Stimulated activated CD4-positive, alpha-beta T cell treated with anti-CD3 and anti-CD28 coated beads, Interleukin-4, amount 100 ng/mL, for 48 hours (primary cell): ENCODE measurements at places on chromosomes 4 and X.

GRCh38 chr4:71287305-71287704 lies 51.5 kb upstream of the SLC4A4 start:
- no peak for DNase-seq

DNA sequence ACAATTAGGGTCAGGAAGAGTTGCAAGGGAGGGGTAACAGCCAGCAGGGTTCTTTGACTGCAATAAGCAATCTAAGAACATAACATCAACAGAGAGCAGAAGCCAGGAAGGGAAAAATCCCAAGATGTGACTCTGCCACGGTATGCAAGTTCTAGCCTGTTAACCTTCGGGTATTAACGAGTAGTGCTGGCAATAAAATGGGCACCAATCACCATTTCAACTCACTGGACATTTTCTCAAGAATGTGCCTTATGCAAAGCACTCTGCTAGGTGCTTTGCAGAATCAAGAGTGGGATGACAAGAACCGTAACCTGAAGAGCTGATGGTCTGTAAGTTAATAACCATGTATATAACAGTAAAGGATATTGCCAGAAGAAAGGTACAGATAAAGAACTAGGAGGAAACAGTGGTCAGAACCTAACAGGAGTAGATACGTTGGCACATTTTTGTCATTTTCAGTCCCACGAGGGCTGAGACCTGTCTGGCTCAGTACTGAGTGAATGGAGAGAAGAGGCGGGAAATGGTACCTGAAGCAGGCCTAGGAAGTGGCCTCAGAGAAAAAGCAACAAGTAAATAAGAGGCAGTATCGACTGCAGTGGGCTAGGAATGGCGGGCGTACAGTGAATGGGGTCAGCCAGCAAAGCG lies 2.7 kb downstream of the ELOVL6 start:
- peak; percentile 2 for DNase-seq

GRCh38 chr4:74317616-74318246 lies 9.5 kb downstream of the EPGN start:
- DNase-seq = no peak

- DNase-seq = no peak
Measured at GRCh38 chr4:150038335-150039076, 39.7 kb upstream of the DCLK2 start.

GRCh38 chr4:184641451-184641850 lies 7.8 kb downstream of the CASP3 start:
- DNase-seq = no peak

DNA sequence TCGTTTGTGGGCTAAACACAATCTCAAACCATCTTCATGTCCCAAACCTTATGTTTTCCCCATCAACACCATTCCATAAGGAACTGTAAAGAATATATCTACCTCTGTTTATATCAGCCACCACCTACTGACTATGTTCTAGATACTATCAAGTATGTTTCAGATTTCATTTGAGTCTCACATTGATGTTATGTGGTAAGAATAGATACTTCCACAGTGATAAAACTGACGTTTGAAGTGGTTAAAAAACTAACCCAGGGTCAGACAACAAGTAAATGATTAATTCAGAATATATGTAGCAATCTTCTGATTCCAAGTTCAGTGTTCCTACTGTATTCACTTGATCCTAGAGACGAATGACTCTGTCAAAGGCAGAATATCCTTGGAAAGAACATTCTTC lies 156.8 kb upstream of the RASGEF1B start:
- DNase-seq = no peak

DNA sequence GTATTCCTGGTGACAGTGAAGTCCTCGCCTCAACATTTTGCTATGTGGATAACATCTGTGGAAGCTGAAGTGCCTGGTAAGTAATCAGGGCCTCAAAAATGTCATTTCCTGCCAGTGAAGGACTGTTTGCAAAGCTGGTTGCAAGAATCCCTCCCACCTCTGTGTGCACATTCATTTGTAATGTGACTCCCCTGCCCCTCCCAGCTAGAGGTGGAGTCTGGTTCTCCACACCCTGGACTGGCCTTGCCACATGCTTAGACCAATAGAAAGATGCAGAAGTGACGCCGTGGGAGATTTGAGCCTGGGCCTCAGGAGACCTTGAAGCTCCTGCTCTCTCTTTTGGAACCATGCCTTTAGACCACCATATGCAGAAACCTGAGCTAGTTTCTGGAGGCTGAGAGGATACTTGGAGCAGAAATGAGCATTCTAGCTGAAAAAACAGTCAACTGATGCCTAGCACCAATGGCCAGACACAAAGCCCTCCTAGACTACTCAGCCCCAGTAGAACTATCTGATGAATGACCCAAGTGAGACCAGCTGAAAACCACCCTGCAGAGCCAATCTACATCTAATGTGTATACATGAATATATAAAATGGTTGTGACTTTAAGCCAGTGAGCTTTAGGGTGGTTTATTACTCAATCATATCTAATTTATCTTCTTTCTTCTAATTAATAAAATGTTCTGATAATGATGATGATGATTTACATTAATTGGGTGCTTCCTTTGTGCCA lies 47.8 kb upstream of the CRMP1 start:
- DNase-seq = no peak

DNA sequence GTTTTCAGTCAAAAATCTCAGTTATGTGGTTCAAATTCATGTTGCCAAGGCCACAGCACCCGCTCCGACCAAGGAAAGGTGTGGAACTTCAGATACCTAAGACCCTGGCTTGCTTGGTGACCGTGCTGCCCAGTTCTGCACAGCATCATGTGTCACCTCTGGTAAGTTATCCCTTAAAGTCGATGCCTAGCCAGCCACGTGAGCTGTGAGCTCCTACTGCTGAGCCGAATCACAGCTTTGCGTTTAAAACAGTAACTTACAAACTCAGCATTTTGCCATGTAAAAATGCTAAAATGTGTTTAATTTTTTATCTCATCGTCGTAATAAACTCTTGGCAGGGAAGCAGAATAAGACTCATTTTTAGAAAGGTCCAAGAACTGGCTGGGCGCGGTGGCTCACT lies 5.3 kb downstream of the TMEM271 start:
- DNase-seq = no peak

- DNase-seq = no peak
Measured at GRCh38 chr4:106595906-106596305, 227.3 kb upstream of the GIMD1 start.

- DNase-seq = no peak
Measured at GRCh38 chr4:6957148-6957520, 47.5 kb downstream of the TBC1D14 start.

DNA sequence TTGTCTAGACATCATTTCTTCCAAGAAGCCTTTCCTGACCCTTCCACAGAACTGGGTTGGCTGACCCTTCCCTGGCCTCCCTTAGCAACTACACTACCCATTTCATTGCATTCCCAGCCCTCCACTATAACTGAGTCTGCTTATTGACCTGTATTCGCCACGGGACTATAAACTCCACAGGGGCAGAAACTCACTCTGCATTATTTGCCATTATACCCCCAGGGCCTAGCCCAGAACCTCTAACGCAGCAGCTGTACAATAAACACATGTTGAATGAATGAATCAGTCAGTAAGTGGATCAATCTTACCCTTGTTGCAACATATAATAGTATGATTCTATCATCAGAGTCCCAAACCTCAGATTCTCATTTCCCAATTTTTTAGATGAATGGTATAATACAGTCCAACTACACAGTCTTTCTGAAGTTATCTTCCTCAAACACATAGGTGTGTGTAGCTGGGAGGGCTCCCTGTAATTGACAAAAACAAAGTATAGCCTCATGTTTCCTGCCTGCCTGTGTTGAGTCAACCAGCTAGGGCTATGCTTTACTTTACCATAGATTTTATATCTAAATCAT lies 209.3 kb downstream of the CHIC2 start:
- DNase-seq = no peak

GRCh38 chr4:18691431-18692200 lies 670.1 kb upstream of the LCORL start:
- no peak for DNase-seq

GRCh38 chr4:10171055-10171454 lies 54.5 kb upstream of the WDR1 start:
- DNase-seq = no peak

- DNase-seq = peak; percentile 61
Measured at GRCh38 chrX:154398668-154399526, 720 bp downstream of the RPL10 start.

DNA sequence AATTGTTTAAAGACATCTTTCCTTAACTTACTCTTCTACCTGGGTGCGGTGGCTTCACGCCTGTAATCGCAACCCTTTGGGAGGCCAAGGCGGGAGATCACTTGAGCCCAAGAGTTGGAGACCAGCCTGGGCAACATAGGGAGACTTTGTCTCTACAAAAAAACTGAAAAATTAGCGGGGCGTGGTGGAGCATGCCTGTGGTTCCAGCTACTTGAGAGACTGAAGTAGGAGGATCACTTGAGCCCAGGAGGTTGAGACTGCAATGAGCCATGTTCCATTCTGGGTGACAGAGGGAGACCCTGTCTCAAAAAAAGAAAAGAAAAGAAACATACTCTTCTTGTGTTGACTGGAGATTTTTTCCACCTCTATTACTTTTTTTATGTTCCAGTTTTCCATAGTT lies 181.9 kb downstream of the RAPGEF2 start:
- no peak for DNase-seq

DNA sequence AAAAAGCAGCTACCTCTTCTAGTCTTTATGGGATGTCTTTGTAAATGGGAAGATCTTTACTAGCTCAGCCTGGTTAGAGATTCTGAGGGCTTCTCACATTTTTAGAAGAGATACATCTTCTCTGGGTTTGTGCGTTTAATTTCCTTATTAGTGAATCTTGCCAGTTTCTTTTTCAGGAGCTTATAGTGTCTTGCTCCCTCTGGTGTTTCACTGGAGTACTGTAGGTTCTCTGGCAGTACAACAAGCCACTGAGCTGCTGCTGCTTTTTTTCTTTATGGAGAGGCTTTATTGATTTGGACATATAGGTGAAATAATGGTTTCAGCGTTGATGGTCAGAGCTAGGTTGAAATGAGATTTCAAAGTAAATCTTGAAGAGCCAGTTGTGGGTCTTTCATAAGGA lies 82.9 kb downstream of the LAS1L start:
- DNase-seq = no peak

GRCh38 chr4:125948021-125948420 lies 633.3 kb downstream of the FAT4 start:
- no peak for DNase-seq

- DNase-seq = no peak
Measured at GRCh38 chr4:52366621-52367020, 292.5 kb downstream of the USP46 start.

DNA sequence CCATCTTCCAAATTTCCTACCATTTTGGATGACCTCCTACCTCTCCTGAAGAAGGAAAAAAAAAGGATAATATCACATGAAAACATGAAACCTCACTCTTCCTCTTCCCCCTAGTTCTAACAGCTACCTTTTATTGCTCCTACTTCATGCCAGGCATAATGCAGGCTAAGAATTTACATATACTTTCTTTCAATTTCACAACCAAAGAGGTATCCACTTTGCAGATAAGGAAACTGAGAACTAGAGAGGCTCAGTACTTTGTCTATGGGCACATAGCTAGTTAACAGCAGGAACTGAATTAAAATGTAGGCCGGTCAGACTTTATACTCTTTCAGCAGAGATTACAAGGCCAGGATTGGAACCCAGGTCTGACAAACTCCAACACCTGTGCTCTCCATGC lies 34.4 kb upstream of the BEND2 start:
- no peak for DNase-seq

- no peak for DNase-seq
Measured at GRCh38 chrX:20620306-20620705, 353.6 kb upstream of the RPS6KA3 start.

DNA sequence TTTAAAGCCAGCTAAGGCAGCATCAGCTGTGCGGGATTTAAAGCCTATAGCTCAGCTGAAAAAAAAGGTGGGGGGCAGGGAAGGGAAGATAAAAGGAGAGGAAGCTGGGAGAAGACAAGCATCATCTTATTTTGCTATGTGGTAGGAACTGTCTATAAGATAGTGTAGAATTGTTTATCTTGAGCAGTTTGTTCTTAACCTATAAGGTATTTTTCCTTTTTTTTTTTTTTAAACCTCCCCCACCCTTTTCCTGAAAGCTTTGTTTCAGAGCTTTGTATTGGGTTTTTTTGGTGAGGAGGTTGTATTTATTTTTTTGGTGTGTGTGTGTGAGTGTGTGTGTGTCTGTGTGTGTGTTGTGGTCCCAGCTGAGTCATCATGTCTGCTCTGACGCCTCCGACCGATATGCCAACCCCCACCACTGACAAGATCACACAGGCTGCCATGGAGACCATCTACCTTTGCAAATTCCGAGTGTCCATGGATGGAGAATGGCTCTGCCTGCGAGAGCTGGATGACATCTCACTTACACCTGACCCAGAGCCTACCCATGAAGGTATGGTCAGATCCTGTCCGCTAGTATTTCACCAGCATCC lies 531 bp downstream of the RUFY3 start:
- DNase-seq = no peak

DNA sequence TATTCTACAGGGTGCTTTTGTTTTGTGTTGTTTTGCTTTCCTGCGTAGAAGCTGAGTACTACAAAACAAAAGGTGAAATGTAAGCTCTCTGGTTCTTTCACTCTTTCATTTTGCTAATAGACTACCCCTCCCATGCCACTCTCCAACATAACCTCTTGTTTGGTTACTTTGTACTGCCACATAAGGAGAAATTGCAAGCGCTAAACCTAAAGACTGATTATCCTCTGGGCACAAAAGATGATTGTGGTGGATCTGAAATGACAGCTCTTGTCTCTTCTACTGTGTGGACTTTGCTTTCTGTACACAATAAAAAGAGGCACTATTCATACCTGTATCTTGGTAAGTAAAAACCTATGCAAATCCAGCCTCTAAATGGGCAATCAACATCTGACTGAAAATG lies 5.3 kb downstream of the MBNL3 start:
- no peak for DNase-seq

- DNase-seq = no peak
Measured at GRCh38 chr4:113832803-113833202, 71.3 kb upstream of the CAMK2D start.

GRCh38 chrX:122813876-122814275 lies 370.2 kb upstream of the GRIA3 start:
- DNase-seq = no peak

DNA sequence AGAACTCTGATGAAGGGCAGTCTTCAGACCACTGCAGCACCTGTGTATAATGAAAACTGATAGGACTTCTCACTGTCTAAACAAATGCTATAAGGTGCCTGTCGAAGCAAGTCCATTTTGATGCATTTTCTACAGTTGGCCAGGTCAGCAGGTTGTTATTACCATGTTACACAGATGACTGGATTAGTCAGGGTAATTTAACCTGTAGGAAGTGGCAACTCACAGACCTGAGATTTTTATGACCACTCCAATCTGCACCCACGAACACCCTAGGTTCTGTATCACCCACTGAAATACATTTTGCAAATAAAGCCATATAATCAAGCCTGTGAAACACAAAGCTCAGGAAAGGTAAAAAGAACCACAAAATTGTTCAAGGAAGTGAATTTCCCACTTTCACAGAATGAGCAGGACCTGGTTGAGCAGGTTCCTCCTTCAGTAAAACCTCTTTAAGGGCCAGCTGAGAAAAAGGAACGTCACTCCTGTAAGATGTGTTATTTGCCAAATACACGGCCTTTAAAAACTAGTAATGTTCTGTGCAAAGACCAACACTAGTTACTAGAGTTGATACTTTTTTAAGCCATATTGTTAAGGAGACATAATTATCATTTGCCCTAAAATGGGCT lies 12.7 kb downstream of the MAML3 start:
- DNase-seq = no peak

- no peak for DNase-seq
Measured at GRCh38 chrX:38627683-38628082, 66.3 kb downstream of the TSPAN7 start.
